ENCODE measurements at places on chromosomes 2 and 18. TPM values are rescaled to one million over a fixed set of nuclear protein-coding genes. Genes with fewer than 3 reads are reported as not detected.
A peak's percentile ranks its signal among the peaks of the same experiment; 100 is the strongest.

Gene RAB6C
- 0.13 TPM for total RNA-seq

DNA sequence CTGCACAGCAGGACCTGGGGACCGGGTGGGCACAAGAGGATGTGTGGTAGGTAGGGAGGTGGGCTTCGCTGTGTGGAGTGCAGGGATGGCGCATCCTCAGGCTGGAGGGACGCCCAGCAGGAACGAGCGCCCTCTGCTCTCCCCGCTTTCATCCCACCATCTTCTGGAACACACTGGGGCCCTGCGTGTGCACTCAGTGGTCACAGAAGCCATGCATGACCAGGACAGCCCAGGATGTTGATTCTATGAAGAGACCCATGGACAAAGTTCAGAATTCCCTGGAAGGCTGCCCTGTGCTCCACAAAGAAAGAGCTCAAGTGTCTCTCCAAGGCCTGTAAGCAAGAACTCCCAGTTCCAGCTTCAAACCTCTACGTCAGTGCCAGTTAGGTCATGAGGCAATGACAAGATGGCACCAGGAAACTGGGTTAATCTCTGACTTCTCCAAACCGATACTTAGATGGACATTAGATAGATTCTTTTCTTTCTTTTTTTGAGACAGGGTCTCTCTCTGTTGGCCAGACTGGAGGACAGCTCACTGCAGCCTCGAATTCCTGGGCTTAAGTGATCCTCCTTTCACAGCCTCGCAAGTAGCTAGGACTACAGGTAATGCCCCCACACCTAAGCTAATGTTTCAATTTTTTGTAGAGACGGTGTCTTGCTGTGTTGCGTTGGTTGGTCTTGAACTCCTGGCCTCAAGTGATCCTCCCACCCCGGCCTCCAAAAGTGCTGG lies 3.4 kb downstream of the SLC66A2 start:
- no peaks in the 10 kb centered on the region for H3K27me3 ChIP-seq
- no peaks in the 10 kb centered on the region for H3K36me3 ChIP-seq
- H3K4me1 ChIP-seq = peaks cover 35% of the 10 kb centered on the region
- DNase-seq = no peak

Gene SLC9A4
- total RNA-seq = not detected

DNA sequence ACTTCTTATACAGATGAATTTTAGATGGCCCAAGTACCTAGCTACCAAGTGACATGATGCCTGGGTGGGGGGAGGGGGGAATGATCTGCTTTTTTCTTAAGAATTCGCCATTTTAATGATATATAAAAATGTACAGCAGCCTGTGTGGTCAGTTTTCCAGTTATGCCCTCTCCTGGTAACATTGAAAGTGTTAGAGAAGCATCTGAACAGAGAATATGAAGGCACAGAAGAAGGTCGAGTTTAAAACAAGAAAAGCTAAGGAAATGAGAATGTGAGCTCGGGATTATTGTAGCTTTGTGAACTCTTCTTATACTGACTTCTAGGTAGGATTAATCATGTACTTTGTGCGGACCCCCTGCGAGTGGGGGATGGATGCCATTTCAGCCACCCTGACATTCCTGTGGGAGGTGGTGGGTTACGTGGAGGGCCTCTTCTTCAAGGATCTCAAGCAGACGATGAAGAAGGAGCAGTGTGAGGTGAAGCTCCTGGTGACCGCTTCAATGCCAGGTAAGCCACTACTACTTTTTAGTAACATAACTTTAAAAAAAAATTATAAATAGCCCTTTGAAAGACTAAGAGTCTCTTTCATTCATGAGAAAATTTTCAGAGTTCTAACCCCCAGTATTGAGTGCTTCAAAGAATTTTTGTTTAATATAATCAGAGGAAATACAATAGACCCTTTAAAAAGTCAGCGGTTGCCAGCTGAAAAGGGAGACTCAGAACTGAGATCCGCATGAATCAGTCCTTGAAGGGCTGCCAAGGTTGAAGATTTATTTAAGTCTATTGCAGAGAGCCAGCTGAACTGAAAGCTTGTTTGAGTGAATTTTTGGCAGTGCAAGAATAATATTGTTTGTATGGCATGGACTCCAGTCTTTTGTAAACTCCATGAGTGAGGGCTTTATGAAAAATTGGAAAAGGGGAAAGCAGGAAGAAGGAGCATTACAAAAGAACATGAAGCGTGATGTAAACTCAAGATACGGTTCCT lies 68.6 kb upstream of the RPE start:
- H3K27ac ChIP-seq = no peak overlapping the region
- H3K4me3 ChIP-seq = no peak overlapping the region
- H3K36me3 ChIP-seq = no peaks in the 10 kb centered on the region
- H3K4me1 ChIP-seq = no peaks in the 10 kb centered on the region
- no peak for DNase-seq
- no peaks in the 10 kb centered on the region for H3K27me3 ChIP-seq

DNA sequence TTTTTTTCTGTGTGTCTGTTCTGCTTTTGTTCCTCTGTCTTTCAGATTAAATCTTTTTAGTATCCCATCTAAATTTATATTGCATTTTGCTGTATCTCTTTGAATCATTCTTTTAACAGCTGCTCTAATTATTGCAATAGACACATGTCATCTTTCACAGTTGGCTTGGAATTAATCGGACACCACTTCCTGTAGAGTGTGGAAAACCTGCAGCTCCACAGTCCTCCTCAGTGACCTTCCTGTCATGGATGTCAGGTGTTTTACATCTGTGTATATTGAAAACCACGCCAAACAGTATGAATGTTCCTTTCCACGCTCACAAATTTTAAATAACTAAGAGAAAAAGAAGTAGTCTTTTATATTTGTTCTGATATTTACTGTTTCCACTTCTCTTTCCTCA lies 135.3 kb downstream of the PXDN start:
- no peaks in the 10 kb centered on the region for H3K27me3 ChIP-seq
- no peaks in the 10 kb centered on the region for H3K36me3 ChIP-seq
- H3K27ac ChIP-seq = peak overlapping the region; percentile 51
- no peak for DNase-seq

Gene B4GALT6
- total RNA-seq = 36.3 TPM

Gene MBOAT2
- total RNA-seq = 34.8 TPM

DNA sequence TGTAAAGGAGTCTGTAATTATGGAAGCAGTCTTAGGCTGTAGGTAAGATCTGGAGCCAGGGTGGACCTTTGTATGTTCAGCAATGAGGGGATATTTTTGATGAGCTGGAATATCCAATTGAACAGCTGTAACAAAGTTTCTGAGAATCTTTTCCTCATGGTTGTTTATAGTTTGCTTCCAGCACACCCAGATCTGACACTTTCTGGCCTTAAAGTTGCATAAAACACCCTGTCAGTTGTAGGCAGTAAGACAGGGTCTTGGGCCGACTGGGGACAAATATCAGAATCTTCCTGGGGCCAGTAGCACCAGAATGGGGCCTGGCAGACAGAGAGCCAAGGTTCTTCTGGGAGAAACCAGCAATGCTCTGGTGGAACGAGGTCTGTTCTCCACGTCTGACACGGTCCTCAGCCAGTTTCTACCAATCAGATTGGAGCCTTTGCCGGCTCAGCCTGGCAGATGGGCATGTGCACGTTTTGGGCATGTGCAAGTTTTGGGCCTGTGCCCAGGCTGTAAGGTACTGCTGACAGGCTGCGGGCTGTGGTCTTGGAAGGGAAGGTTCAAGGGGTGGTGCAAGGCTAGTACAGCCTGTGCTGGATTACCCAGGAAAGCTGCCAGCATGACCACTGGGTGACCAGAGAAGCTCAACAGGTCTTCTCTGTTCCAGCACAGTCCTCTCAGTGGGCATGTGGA lies 89.8 kb downstream of the PRKCE start:
- H3K27ac ChIP-seq = no peak overlapping the region
- H3K27me3 ChIP-seq = no peaks in the 10 kb centered on the region
- H3K36me3 ChIP-seq = no peaks in the 10 kb centered on the region
- H3K4me3 ChIP-seq = no peak overlapping the region
- no peak for DNase-seq

Gene ALKAL2
- not detected for total RNA-seq

Gene CXXC1
- total RNA-seq = 60.8 TPM

DNA sequence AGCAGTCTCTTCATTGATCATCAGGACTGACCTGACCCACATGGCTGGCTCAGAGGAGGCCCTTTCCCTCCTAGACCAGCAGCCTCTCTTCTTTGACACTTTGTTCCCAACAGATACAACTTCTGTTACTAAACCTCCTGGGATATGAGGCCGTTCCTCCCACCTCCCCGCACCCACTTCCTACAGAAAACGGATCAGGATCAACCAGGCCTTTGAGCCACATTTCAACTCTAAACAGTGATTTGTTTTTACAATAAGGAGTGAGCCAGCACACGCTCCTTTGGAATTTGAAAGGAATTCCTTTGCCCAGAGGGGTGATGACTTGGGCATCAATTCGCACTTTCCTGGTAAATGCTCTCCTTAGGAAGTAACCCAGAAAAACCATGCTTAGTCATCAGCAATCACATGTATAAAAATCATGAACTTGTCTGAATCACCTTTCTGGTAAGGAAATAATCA lies 180.4 kb downstream of the FAM124B start:
- H3K4me3 ChIP-seq = no peak overlapping the region
- no peak for DNase-seq
- H3K4me1 ChIP-seq = no peaks in the 10 kb centered on the region
- H3K27me3 ChIP-seq = peaks cover 2% of the 10 kb centered on the region
- H3K36me3 ChIP-seq = no peaks in the 10 kb centered on the region
